ENCODE measurements at places on chromosomes 1 and 21.
A peak's percentile ranks its signal among the peaks of the same experiment; 100 is the strongest.

- DNase-seq, result no peak
These were observed 35.6 kb upstream of the VASH2 start for GRCh38 chr1:212914789-212915188.

- no peak for DNase-seq
These were observed 119.1 kb upstream of the C1orf174 start for GRCh38 chr1:4019147-4019521.

GRCh38 chr1:226737819-226738420 is 1.2 kb downstream of the ITPKB start:
- DNase-seq, result no peak

DNA sequence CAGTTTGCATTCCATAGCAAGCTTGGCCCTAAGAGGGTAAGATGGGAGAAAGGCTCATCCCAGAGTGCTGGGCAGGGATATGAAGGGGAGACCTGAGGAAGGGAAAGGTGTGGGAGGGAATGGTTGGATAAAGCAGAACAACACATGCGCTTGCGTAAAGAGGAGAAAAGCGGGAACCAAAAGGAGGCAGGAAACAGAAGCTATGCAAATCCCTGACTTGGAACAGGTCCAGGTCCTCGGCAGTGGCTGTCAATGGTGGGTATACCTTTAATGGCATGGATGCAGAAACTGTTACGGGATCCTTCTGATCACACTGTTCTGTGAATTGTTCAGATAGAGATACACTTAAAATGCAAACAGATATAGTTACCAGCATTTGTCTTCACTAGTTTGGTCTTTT is 455.6 kb downstream of the SIPA1L2 start:
- peak; percentile 58 for DNase-seq

GRCh38 chr1:215421744-215422143 is 145.4 kb upstream of the KCTD3 start:
- DNase-seq, result no peak

DNA sequence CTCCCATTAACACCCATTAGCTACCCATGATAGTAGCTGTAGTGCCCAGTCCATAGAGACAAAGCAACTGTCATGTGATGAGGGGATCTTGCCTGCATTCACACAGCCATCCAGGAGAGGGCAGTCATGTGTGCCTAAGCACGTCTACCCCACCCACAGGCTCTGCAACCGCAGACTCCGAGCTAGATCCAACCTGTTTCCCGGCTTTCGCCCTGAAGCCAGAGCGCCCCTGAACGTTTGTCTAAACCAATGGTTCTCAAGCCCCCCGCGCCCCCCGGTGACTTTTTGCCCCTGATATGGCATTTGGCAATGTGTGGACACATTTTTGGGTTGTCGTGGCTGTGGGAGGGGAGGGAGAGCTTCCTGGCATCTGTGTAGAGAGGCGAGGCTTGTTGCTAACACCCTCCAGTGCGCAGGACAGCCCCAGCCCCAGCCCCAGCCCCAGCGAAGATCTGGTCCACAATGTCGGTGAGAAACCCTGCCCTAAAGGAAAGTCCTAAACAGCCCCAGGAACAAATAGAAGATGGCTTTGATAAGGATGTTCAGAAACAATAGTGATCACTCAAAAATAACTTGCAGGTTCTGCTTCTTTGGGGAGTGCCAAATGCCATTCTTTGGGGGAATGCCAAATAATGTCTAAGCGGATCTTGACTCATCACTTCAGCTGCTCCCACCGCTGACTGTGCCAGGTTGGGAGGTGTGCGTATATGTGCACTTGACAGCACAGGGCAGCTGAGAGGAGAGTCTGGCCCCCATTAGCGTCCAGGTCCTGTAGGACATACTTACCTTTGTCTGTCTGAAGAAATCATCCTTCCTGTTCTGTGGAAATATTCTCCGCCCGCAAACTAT is 34.5 kb downstream of the SLC44A3 start:
- peak; percentile 69 for DNase-seq

- DNase-seq, result no peak
These were observed 12.0 kb downstream of the SLC35D1 start for GRCh38 chr1:67041841-67042503.

DNA sequence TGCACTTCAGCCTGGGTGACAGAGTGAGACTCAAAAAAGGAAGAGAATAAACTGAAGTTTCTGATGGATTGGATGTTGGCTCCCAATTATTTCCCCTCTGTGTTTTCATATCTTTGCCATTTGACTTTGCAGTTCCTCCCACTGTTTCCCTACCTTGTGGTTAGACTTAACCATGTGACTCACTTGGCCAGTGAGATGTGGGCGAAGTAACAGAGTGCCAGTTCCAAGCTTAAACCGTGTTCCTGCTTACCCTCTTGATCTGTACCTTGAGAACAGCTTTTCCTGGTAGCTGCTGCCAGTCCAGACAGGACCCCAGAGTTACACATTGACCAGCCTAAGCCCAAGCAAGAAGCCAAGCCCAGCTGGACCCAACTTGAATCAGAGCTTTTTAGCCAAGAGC is 323.4 kb downstream of the LTN1 start:
- DNase-seq, result no peak

GRCh38 chr1:78304761-78305160 is 186.0 kb upstream of the PTGFR start:
- no peak for DNase-seq

DNA sequence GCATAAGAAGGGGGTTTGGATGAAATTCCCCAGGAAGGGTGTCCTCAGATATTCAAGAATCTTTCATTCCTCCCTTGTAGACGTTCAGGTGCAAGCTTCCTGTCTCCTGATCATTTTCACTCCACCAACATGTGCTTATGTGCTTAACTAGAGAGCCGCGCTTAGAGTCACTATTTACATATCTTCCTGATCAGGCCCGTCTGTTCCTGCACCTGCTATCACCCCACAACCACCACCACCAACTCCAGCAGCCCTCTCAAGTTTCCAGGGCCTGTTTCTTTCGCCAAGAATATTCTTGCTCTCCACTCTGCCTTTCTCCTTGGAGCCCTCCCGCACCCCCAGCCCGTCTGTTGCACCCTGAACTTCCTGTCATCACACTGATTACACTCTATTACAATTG is 113.4 kb downstream of the SPSB1 start:
- peak; percentile 91 for DNase-seq

DNA sequence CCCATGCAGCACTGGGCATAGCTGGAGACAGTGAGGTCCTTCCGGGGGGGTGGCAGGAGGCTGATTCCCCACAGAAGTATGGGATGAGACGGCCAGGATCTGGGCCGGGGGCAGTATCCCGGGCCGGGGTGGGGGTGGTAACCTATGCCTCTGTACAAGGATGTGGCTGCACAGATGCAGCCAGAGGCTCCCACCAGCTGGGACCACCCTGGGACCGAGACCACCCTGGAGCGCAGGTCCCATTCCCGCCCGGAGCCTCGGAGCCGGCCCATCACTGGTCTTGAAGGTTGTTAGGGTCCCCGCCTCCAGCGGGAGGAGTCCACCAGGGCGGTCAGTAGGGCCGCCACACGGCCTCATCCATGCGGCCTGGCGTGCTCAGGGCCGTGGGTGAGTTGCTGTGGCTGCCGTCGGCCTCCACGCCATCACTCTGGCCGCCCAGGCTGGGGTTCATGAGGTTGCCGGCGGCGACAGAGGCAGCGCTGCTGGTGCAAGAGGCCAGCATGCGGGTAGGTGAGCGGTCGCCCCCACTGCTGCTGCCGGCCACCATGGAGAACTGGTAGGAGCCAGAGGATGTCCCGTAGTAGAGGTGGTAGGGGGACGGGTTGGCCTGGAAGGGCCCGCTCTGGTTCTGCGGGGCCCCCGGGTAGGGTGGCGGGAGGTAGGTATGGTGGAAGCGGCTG is 28.1 kb downstream of the RUNX3 start:
- no peak for DNase-seq

DNA sequence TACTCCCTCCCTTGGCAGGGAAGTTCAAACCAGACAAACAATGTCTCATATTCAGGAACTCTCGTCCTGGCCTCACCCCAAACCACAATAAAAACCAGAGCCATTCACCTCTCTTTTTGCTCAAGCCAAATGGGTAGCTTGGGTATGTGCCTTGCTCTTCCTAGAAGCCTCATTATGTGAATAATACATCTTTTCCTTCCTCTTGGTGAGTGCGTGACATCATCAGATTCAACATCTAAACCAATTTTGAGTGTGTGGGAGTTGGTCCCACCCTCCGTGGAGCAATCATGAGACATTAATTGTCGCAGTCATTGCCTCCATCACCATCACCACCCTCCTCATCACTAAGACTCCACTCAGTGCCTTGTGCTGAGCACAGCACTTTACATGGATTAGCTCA is 482.9 kb downstream of the PTPRU start:
- DNase-seq, result no peak

GRCh38 chr21:43599728-43600127 is 59.6 kb downstream of the HSF2BP start:
- DNase-seq, result no peak

DNA sequence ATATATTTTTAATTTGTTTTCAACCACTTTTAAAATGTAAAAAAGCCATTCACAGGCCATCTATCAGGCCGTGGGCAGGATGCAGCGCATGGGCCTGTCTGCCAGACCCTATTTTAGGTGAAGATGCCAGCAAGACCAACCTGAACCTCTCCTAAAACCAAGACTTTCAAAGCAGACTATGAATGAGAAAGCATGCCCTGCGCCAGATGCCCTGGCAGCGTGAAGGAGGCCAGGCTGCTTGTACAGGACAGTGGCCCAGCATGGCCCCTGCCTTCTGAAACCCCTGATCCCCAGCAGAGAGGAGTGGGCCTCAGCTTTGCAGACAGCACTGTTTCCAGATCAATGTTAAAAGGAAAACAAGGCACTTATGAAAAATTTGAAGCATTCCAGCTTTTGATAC is 31.6 kb downstream of the WDR4 start:
- no peak for DNase-seq
